GM12865 (cell line): ENCODE measurements at places on chromosomes 7 and 10.

- DNase-seq, result no peak
Observed at GRCh38 chr7:97043281-97043680, 18.6 kb upstream of the DLX5 start.

DNA sequence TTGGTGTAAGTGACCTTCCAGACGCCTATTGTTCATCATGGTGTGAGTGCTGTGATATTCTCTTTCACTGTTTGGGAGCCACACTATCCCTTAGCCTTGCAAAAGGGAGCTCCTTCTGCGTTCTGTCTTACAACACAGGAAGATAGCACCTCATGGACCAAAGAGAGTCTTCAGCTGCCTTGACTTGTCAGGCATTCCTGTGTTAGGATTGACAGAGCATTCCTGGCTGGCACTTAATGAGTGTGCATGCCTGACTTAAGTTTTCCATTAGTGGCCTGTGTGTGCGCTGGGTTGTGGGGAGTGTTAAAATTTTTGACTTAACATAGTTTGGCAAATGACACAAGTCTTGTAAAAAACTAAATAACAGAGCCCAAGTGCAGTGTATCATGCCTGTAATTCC lies 21.9 kb upstream of the MSRB2 start:
- DNase-seq, result no peak

DNA sequence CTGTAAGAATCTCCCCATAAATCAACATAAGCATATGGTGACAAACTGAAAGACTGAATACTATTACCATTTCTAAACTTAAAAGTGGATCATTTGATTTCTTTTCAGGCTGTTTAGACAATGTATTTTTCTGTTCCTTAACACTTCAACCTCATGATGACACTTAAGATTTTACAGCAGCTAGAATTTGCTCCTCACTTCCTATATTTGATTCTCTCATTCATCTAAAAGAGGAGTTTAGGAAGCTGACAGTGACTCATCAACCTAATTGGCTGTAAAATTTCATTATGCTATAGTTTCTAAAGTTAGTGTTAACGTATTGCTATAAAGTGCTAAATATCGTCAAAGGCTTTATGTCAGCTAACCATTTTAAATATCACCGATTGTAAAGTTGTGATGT lies 478.7 kb downstream of the GRM8 start:
- DNase-seq, result no peak

- peak; percentile 61 for DNase-seq
Observed at GRCh38 chr10:96230527-96230926, 40.8 kb downstream of the BLNK start.

- no peak for DNase-seq
Observed at GRCh38 chr7:129332254-129333035, 101.8 kb upstream of the STRIP2 start.

- peak; percentile 92 for DNase-seq
Observed at GRCh38 chr10:62456611-62457101, 82.5 kb downstream of the ZNF365 start.

GRCh38 chr7:119270045-119270464 lies 1002.9 kb upstream of the KCND2 start:
- peak; percentile 71 for DNase-seq

- DNase-seq, result no peak
Observed at GRCh38 chr7:33916357-33917081, 11.2 kb downstream of the BMPER start.

GRCh38 chr10:29734962-29735627 lies 100.3 kb upstream of the SVIL start:
- DNase-seq, result peak; percentile 40

DNA sequence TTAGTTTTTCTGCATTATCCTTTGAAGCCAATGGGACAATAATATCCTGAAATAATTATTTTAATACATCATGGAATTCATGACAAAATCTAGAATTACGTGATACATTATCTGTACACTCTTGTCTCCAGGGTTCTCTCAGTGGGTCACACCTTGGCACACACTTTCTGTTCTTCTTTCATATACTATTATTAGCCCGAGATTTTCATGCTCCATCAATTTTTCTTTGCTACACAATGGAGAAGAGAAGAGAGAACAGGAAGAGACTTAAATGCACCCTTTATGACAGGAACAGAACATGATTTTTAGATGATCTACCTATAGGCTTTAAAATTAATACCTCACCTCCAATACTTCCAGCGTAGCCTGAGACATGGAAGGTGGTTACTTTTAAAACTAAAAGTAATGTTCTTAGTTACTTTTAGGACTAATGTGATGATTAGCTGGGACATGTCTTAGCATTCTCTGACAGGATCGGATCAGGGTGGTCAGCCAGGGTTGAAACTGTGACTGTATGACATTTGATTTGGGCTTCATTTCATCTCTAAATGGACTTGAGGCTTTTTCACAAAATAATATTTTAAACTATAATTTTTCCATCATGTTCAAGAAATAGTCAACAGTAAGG lies 148.2 kb upstream of the WNT16 start:
- peak; percentile 71 for DNase-seq

GRCh38 chr7:82598958-82599357 lies 155.4 kb upstream of the CACNA2D1 start:
- DNase-seq, result no peak

DNA sequence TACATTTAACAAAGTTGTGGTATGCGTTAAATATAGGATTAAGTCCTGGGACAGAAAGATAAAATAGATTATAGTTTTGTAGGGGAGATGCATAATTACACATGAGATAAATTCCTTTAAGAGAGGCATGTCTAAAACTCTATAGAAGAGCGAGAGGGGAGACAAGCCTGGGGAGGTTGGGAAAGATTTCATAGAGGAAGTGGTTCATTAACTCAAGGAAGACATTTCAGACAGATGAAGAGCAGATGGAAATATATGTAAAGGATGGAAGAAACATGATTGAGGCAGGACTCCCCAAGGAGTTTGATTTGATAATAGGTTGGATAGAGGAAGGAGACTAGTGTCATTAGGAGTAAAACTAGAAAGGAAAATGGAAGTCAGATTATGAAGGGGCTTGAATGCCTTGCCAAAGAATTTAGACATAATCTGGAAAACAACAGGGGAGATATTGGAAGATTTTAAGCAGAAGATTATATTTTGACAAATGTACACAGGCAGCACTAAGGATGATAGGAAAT lies 96.1 kb downstream of the PHTF2 start:
- DNase-seq, result no peak

DNA sequence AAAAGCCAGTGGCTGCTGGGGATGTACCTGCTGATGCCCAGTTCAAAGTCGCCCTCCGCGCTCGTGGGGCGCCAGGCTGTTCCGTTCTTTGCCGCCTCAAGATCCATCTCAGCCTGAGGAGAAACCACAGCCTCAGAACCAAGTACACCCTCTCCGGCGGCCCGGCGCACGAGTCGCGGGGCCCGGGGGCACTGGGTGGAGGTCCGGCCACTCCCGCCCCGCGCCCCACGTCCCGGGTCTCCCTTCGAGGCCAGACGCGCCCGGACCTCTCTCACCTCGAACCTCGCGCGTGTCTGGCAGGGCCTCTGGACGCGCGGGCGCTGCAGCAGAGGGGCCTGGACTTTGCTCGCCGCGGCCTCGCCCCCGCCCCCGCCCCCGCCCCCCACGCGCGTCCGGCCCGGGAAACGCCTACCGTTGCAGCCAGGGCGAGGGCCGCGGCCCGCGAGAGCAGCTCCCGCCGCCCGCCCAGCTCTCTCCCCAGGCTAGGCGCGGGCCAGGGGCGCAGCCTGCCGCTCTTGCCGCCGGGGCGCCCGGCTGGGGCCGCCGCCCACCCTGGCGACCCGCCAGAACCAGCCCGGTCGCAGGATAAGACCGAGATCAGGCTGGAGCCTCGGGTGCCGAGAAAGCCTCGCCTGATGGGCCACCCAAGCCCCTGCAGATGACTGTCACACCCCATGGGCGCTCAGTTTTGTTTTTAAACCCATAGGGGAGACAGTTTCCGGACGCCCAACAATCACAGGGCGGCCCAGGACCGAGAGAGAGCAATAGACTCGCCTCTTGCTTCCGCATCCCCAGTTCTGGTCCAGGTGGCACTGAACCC lies at the start of gene ABCB4:
ABCB4 (minus strand) TSS at position 322 of the 820 bp plus-strand sequence; CDS start at position 107, 215 bp downstream.
- DNase-seq, result peak; percentile 47

DNA sequence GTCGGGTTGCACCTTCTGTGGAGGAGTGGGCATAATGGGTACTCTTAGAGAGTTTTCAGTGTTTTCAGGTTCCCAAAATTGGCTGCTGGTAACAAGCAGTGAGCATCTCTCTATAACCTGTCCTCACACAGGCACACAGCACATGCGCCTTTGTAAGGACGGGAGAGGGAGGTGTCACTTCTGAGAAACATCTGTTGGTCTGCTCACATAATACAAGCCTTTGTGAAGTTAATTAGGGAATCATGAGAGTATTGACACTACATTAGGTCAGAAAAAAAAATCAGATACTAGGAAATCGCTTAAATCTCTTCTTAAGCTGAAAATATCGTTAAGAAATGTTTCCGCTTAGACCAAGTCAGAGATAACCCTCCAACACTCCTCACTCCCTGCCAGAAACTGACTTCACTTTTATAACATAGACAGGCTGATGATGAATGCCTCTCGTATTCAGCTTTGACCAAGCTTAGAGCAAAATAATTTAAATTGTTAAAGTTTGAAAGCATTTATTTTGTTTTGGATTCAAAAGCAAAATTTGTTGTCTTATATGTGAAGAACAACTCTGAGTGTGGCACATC lies 769.7 kb downstream of the TNS3 start:
- no peak for DNase-seq

DNA sequence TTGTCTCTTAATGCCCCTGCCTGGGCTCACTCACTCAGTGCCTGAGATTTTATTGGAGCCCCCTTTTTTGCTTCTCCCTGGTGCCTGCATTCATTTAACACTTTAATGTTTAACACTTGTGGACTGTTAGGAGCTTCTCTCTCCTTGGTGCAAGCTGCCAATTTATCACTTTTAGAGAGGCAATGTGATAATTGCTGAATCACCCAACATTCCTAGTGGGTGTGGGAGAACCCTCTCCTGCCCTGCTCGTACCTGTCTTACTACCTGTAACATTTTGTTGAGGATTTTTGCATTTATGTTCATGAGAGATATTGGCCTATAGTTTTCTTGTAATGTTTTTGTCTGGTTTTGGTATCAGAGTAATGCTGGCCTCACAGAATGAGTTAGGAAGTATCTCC lies 13.2 kb downstream of the STAM start:
- DNase-seq, result no peak

- no peak for DNase-seq
Observed at GRCh38 chr7:80505900-80506500, 5.9 kb downstream of the GNAT3 start.

DNA sequence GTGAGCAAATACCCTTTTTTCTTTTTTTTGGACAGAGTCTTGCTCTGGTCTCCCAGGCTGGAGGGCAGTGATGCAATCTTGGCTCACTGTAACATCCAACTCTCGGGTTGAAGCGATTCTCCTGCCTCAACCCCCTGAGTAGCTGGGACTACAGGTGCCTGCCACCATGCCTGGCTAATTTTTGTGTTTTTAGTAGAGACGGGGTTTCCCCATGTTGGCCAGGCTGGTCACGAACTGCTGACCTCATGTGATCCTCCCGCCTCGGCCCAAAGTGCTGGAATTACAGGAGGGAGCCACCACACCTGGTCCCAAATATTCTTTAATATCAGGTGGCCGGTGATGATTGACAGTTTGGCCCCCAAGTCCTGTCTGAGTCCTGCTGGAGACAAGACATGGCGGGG lies 6.6 kb downstream of the LAT2 start:
- DNase-seq, result peak; percentile 72

GRCh38 chr7:125090596-125090995 lies 161.0 kb upstream of the POT1 start:
- DNase-seq, result no peak

DNA sequence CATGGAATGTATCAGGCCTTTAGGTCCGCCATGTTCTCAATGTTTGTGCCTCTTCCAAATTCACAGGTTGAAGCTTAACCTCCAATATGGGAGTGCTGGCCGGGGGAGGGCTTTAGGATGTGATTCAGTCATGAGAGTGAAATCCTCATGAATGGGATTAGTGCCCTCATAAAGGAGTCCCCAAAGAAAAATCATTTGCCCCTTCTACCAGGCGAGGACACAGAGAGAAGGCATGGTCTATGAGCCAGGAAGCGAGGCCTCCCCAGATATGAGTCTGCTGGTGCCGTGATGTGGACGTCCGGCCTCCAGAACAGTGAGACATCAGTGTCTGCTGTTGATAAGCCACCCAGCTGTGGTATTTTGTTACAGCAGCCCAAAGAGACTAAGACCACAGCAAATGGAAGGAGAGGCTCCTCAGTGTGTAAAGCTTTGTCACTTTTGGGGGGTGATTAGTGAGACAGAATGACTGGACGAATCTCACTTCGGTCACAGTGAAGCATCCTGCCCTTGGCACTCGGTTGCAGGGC lies 231.3 kb upstream of the KLF6 start:
- DNase-seq, result no peak

DNA sequence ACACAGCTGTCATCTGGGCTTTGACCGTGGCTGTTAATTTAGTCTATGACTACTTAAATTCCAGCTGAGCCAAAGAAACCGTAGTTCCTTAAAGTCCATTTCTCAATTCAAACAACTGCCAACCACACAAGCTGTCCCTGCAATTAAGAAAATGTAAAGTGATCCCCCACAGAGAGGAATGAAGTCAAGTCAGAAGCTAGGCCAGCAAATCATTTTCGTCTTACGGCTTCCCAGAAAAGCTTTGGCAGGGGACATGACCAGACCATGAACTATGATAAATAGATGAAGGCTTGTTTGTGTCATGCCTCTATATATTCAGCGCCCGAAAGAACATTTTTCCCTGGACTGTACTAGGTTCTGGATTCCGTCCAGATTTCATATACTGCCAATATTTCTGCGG lies 54.6 kb downstream of the HACD1 start:
- no peak for DNase-seq

- DNase-seq, result no peak
Observed at GRCh38 chr10:122445904-122446303, 8.5 kb upstream of the ARMS2 start.

DNA sequence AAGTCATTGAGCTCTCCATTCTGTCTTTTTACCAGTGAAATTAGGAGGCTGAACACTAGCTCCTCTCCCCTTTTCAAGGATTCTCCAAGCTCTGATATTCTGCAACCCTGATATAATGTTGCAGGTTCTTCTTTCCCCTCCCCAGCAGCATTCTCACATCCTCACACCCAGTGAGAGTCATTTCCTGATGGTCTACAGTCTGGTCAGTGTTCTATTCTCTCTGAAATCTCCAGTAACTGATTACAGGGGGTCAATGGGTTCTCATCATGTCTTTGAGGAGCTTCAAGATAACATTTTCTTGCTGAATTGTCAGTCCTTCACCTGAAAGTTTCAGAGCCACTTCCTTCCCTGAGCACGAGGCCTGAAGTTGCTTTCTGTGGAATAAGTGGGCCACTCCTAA lies 299.4 kb downstream of the PTEN start:
- DNase-seq, result peak; percentile 34

DNA sequence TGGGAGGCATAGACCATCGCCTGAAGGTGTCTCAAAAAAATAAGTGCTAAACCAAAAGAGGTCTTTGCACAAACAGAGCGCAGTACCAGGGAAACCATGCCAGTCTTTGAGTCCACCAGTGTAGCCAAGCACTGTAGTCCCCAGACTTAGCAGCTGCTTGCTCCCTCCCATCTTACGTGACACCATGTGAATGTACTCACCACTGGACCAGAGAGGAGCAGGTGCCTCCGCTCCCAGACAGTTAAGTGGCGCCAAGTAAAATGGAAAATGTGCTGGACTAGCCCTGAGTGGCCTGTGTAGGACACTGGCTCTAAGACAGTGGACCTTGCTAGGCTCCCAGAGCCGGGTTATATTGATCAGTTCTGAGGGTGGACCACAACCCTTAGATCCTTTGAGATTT lies 47.7 kb upstream of the PLEKHA1 start:
- DNase-seq, result no peak
